Stimulated activated CD8-positive, alpha-beta memory T cell treated with anti-CD3 and anti-CD28 coated beads, Interleukin-7, amount 100 ng/mL, for 1 hour (primary cell): ENCODE measurements at places on chromosomes 2 and 18.

- DNase-seq, result no peak
Measured at GRCh38 chr2:71785516-71785981, 332.2 kb downstream of the DYSF start.

- no peak for DNase-seq
Measured at GRCh38 chr2:204449977-204450376, 95.3 kb upstream of the PARD3B start.

- DNase-seq, result no peak
Measured at GRCh38 chr2:104749856-104750460, 104.0 kb upstream of the POU3F3 start.

DNA sequence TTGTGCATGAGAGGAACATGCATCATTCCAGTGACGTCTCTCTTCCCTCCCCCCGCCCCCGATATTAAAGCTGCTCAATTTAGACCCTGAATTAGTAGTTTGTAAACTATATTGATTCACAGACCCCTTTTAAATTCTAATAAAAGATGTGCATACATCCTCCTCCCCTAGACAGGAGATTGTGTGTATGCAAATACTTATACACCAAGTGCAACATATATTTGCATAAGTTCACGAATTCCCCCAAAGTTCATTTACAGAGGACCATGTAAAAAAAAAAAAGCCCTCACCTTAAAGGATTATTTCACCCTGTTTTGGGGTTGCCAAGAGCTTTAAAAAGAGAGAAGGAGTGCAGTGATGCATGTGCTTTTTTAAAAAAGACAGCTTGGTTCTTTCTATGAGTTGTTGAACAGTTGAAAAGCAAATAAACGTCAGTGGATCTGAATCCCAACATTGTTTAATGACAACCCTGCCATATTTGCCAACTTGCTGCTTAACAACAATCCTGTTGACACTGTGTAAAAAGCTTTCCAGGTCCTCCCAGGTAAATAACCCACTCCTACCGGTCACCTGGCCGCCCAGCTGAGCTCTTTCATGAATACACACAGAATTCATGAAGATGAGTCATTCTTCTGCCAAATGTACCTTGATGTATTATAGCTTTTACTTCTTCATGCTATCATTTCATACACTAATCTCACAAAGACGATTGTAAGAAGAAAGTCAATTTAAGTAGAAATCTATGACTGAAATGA, 211.5 kb downstream of the IKZF2 start:
- DNase-seq, result no peak

DNA sequence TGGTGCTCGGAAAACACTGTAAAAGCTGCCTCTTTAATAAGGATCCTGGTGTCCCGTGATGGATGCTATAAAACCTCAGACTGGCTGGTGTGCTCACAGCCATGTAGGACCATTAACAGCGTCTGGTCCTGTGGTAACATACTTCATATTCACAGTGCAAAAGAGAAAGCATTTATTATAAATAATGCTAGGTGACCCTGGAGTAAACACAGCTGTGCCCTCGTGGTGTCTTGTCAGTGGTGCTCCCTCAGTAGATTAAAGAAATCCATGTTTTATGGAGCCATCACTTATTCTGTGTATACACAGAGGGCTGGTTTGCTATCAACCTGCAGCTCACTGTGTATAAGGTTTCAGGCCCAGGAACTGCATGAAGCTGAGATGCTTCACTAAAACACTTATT, 106.9 kb downstream of the CDK15 start:
- no peak for DNase-seq

- DNase-seq, result no peak
Measured at GRCh38 chr2:218328294-218328693, 28.4 kb upstream of the CATIP start.

DNA sequence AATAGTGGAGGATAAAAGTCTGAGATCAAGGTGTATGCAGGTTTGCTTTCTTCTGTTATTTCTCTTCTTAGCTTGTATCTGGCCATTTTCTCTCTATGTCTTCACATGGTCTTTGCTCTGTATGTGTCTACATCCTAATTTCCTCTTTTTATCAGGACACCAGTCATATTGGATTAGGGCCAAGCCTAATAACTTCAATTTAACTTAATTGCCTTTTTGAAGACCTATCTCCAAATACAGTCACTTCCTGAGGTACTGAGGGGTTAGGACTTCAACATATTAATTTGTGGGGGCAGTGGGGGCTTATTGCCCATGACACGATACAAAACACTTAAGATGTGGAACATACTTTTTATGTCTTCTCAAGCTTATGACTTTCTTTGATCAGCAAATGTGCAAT, 632.9 kb upstream of the CELF4 start:
- DNase-seq, result no peak

- no peak for DNase-seq
Measured at GRCh38 chr18:23924813-23925212, 89.7 kb upstream of the TTC39C start.

GRCh38 chr2:230913406-230914143, 11.5 kb downstream of the GPR55 start:
- no peak for DNase-seq
